ENCODE measurements at places on chromosomes 12 and 14.

DNA sequence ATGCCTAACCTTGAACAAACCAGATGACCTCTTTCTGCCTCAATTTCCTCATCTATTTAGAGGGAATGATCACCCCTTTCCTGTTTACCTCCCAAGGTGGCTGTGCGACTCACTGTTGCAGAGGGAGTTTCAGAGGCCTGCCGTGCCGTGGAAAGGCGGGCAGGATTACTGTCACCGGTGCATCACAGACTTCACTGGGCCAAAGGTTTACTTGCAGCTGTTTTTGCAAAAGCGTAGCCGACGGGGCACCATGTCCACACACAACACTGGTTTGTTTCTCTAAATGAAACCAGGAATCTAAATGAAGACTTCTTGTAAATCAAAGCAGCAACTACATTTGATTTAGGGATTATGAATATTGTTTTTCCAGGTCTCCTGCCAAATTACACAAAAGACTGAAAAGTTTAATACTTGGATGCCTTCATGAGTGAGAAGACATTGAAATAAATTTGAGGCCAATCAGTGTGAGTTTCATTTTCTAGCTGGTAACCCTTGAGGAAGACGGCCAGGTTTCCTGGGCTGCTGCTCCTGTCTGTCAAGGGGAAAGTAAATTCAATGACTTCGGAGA is 696.1 kb upstream of the TMEM132C start:
- no peak for DNase-seq

GRCh38 chr12:48771588-48772112 is 17.2 kb downstream of the ADCY6 start:
- no peak for DNase-seq

- no peak for DNase-seq
Measured at GRCh38 chr12:76124456-76124855, 40.0 kb upstream of the NAP1L1 start.

- no peak for DNase-seq
Measured at GRCh38 chr12:23681237-23681636, 268.2 kb downstream of the SOX5 start.

DNA sequence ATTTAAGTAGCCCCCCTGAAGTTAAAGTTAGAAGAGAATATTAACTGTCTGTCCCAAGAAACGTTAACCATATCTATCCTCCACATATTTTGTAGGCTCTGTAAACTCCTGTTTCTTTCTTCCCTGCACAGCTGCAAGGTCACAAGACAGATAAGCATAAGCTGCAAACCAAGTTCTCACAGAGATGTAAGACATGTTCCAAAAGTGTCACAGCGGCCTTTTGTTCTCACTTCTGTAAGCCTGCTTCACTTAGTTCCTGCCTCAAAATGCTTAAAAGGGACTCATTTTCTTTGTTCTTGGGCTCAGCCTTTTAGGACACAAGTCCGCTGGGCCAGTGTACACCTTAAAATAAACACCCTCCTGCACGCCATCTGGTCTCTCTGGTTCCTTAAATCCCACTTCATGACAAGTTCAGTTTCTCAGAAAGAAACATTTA is 3.2 kb downstream of the RNASE1 start:
- DNase-seq: no peak

GRCh38 chr14:98946940-98947339 is 325.1 kb downstream of the BCL11B start:
- DNase-seq: no peak

DNA sequence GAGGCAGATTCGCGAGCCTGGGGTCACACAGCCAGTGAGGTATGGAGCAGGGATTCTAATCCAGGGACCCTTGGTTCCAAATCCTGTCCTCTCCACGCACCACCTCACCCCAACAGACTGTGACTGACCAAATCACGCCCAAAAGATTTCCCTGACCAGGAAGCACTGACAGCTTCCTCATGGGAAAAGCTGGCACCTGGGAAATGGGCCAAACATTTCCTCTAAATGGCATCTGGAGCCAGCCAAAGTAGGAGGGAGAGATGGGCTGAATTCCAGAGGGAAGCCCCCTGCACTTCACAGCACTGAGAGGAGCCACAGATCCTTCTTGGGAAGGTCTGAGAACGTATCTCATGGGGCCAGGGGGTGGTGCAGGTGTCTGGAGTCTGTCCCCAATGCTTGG is 28.8 kb downstream of the CCDC92 start:
- DNase-seq: no peak

- DNase-seq: no peak
Measured at GRCh38 chr12:118946256-118946655, 35.1 kb upstream of the SRRM4 start.

- peak; percentile 27 for DNase-seq
Measured at GRCh38 chr14:70665448-70666360, 24.0 kb downstream of the TTC9 start.

DNA sequence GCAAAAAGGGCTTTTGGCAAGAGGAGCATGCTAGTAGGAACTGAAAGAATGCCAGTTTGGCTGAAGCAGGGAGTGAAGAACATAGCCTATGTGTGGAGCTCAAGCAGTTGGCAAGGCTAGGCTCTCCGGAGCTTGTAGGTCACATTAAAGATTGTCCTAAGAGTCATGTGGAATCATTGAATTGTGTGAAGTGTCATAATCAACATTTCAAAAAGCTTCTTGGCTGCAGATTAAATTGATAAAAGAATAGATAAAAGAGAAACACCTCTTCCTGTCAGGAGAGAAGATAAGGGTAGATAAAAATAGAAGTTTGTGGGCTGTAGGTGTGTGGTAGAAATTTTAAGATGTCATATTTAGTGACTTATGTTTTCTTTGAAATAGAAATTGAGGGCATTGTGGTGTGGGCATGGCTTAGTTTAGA is 36.1 kb downstream of the CPSF6 start:
- DNase-seq: no peak

DNA sequence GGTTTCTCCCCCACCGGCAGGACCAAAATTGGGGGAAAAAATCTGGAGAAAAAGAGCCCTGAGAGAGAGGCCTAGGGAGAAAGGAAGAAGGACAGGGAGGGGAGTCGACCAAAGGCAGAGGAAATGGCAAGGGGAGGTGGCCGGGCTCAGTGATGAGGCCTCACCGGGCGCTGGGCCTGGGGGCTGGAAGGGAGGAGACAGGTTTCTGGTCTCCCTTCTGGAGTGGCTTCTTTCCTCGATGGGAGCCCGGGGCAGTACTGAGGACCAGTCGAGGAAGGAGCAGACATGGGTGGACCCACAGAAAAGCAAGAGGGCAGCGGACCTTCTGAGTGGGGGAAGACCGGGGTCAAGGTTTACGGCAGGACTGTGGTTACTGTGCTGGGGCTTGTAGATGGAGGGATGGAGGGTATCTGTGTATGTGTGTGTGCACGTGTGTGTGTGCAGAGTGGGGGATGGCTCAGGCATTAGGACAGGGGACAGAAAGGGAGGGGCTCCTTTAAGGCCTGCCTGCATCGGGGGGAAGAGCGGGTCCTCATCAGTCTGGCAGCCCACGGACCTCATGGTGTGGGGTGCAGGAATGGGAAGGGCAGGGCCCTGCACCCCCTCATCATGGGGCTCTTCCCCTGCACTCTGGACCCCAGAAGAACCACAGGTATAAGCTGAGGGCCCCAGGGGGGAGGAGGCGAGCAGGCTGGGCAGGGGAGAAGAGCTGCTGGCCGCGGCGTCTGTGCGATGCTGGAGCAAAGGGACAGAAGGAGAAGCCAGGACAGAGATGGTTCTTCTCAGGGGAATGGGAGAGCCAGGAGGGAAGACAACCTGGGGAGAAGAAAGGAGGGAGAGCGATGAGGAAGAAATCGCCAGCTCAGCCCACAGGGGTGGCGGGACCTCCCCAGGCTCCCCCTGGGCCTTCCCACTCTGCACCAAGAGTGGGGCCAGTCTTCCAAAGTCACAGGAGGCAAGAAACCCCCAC is 15.1 kb upstream of the RPLP0 start:
- no peak for DNase-seq

- DNase-seq: no peak
Measured at GRCh38 chr12:97545804-97546203, 83.2 kb downstream of the RMST start.

DNA sequence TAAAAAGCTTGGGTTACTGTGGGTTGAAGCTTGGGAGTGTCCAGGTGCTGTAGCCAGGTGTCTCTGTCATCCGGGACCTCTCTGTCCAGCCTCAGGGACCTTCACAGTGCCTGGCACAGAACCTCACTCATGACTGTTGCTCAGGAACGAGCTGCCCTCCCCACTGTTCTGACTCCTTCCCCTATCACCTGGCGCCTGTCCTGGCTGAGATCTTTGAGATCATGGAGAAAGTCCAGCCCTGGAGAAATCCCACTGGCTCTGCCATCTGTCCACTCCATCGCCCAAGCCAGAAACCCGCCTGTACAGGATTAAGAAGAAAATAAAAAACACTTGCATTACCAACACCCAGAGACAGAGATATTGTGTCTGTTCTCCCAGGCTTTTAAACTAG is 53.5 kb downstream of the DGLUCY start:
- no peak for DNase-seq

DNA sequence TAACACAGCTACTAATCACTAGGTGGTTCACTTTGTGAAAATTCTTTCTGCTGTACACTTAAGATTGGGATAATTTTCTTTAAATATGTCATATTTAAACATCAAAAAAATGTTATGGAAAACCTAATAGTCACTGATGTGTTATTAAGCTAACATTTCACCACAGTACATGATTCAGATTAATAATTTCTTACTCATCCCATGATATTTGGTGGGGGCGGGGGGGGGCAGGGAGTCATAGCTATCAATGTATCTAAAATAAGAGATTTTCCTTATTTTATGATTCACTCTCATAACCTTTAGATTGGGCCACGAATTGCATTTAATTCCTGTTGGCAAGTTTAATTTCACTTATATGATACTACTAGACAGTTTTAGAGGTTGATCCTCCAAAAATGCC is 88.8 kb downstream of the KCNH5 start:
- DNase-seq: no peak

- no peak for DNase-seq
Measured at GRCh38 chr12:114166362-114166761, 200.2 kb upstream of the RBM19 start.

- DNase-seq: no peak
Measured at GRCh38 chr14:59627011-59627520, 50.5 kb upstream of the CCDC175 start.

GRCh38 chr14:76480426-76480825 is 104.5 kb downstream of the ESRRB start:
- DNase-seq: no peak

DNA sequence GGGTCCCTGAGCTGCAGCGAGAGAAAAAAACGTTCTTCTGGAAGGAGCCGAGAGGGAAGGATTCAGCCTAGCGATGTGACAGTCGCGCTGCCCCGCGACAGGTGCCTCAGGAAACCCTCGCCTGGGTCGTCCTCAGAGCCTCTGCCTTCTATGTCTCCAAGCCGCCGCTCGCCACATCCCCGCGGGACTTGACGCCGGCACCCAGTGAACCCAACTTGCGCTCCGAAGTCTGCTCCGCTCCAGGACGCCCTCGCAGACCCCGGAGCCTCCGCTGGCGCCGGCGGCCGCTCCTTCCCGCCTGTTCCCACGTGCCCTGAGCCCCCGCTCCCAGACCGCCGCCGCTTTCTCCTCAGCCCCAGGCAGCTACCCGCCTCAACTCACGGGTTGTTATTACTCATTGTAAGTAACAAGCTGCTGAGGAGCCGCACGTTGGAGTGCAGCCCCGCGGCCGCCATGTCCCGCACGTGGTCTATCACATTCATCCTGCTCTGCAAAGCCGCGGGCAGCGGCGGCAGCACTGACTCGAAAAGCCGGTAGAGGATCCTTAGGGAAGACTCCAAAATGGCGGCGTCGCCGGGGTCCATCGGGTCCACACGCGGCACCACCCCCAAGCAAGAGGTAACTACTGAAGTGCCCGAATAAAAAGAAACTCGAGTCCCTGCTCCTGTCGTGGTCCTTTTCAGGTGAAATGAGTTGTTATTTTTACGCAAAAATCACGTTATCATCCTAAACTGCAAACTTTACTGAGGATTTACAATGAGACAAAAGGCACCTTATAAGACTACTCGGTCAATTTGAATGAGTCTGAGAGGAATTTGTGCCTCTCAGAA is at the start of gene ANAPC7:
Gene ANAPC7, minus strand, starts transcription at position 563 of the 830 bp plus-strand sequence. Its CDS starts 81 bp downstream, at position 482.
- DNase-seq: peak; percentile 73

DNA sequence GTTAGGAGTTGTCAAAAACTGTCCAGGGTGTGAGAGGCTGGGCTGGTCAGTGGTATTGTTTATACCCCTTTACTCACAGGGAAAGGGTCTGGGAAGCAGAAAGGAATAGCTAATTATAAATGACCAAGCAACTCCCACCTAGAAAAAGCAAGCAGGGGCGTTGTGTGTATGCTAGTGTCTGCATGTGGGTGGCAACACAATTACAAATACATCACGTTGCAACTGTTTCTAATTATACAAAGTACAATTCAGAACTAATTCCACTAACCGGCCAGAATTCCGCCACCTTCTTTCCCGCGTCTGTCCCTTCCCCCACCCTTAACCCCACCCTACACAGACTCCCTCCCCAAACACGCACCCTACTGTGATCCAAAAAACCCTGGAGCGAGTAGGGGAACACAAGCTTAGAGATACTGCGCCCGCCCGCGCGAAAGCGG is 2.2 kb downstream of the DPF3 start:
- DNase-seq: no peak

DNA sequence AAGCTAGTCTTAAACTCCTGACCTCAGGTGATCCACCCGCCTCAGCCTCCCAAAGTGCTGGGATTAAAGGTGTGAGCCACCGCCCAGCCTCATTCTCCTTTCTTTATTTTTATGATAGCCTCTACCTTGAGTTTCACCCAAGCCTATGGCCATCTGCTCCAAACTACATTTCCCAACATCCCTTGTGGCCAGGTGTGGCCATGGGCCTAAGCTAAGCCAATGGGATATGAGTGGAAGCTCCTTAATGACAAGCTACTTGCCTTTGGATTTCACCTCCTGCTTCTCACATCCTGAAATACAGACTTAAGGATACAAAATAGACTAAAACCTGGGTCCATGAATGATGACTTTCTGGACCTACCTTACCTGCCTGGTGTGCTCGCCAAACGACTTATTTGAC is 46.2 kb downstream of the DPF3 start:
- DNase-seq: no peak

GRCh38 chr14:100129161-100129589 is 30.3 kb downstream of the DEGS2 start:
- no peak for DNase-seq

GRCh38 chr12:95643256-95643655 is 92.0 kb upstream of the USP44 start:
- DNase-seq: no peak

- no peak for DNase-seq
Measured at GRCh38 chr14:72678356-72678755, 215.5 kb downstream of the DPF3 start.

DNA sequence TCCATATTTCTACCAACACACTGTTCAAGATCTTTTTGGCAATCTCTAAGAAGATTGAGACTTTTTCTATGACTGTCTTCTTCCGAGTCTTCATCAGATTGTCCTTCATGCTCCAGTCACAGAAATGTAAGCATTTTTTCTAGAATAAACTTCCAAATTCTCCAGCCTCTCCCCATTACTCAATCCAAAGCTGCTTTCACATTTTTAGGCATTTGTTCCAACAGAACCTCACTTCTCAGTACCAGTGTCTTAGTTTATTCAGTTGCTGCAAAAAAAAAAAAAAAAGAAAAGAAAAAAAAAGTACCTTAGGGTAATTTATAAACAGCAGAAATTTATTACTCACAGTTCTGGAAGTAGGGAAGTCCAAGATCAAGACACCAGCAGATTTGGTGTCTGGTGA is 290.8 kb upstream of the NOVA1 start:
- DNase-seq: no peak
